ENCODE measurements at places on chromosomes 2 and 18.

- DNase-seq: no peak
Measured at GRCh38 chr2:57828221-57828620, 218.4 kb upstream of the VRK2 start.

DNA sequence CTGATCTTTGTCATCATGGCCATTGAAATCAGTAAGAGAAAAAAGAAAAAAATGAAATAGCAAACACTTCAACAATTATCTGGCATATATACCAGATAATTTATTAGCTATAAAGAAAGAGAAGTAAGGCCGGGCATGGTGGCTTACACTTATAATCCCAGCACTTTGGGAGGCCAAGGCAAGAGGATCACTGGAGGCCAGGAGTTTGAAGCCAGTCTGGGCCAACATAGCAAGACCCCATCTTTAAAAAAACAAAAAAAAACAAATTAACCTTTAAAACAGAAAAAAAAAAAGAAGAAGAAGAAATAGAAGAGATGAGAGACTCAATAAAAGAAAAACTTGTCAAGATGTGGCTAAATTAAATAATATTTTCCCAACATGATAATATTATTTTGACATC is 61.6 kb upstream of the TGIF1 start:
- DNase-seq: no peak

GRCh38 chr2:226478109-226478809 is 321.4 kb downstream of the IRS1 start:
- peak; percentile 89 for DNase-seq

DNA sequence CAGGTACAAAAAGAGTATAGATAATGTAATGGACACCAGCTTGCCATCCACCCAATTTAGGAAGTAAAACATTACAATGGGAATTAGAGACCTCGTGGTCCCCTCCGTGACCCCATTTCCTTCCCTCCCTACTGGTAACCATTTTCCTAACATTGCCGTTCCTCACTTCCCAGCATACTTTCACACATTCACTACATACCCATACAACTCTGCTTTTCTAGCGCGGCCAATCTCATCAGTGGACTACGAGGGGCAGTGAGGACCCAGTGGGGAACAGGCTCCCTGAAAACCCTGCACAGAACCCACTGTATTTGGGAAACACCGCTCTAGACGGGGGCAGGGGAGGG is 1.1 kb downstream of the ENOSF1 start:
- DNase-seq: no peak

GRCh38 chr2:26081556-26081955 is 47.7 kb downstream of the RAB10 start:
- no peak for DNase-seq

DNA sequence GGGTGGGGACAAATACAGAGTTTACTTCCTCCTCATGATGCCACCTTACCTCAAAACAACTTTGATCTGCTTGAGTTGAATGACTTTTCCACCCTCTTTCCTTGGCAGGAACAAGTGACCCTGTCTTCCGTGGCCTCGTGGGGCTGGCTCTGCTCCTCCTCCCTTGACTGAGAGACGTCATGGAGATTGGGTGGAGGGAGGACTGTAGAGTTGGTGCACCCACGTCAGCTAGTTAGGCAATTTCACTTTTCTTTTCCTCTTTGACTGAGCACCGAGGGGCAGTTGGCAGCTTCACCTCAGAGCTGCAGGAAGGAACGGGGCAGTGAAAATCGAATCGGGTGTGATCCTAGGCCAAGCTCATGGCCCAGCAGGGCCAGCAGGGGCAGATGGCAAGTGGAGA is at the start of gene SP140:
SP140 (plus strand) TSS at position 251 of the 400 bp plus-strand sequence; CDS start at position 360, 109 bp downstream.
- no peak for DNase-seq

DNA sequence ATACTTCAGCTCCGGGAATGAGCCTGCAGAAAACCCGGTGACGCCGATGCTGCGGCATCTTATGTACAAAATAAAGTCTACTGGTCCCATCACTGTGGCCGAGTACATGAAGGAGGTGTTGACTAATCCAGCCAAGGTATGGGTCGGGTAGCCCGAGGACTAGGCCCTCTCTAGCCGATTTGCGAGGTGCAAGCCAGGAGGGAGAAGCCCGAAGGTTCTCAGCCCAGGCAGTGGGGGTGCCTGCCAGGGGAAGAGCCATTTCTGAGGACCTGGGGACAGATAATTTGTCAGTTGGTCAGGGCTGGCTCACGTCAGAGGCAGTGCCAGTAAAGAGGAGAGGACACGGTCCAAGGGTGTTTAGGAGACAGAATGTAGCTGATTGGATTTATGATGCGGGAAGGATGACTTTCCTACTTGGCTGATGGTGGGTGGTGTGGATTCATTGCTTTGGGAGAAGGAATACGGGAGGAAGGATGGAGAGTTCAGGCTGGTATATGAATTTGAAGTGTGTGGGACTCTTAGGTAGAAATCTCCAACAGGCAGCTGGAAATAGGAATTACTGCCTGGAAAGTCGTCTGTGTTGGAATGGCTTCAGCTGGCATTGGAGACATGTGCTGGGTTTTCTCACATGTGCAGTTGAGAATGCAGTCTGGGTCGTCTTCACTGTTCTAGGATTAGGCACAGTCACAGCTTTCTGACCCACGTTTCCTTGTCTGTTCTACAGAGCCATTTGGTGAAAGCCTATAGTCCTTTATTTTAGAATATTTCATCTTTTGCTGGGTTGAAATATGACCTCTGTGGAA is 874 bp downstream of the NDUFAF7 start:
- peak; percentile 70 for DNase-seq

- DNase-seq: peak; percentile 14
Measured at GRCh38 chr2:71157124-71157793, 26.8 kb downstream of the MPHOSPH10 start.

- no peak for DNase-seq
Measured at GRCh38 chr2:116669782-116670181, 1144.7 kb upstream of the DDX18 start.

DNA sequence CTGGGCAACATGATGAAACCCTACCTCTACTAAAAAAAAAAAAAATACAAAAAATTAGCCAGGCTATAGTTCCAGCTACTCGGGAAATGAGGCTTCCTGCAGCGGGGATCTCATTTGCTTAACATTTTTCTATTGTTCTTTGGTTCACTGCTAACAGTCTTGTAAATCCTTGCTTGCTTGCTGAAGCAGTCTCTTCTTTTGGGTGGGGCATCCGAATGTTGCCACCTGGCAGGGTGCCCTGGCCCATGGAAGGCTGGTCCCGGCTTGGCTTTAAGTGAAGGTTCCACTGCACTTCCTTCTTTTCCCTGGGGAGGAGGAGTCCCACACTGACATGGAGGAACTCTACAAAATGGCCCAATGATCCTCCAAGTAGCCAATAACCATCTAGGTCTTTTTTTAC is 6.0 kb upstream of the ANKRD29 start:
- no peak for DNase-seq

DNA sequence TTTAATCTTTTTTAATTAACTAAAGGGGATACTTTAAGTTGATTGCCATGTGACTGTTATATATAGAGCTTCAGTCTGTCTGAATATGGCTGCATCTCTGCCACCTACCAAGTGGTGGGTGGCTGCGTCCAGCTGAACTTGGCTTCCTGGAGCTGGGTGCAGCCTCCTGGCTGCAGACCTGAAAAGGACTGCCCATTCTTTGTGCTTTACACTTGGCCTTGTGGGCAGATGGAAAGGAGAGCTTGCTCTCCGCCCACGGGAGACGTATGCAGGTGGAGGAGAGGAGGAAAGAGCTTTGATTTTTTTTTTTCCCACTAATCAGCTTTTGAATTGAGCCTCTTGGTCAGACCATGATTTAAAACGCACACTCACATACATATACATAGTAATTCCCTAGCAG is 34.7 kb downstream of the NCK2 start:
- DNase-seq: no peak

DNA sequence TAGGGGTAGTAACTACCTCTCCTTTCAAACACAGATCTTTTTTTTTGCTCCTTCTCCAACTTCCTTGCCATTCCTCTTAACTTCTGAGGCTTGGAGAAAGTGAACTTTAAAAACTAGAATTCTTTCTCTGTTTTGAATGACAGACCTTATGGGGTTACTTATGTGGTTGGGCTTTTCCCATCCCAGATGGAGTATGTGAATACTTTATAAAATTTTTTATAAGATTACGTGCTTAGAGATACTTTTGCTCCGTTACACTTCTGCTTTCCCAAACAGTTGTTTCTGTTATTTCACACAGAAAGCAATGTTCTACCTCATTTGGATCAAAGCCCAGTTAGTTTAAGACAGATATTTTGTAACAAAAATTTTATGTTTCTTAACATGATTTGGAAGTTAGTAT is 20.2 kb downstream of the GREB1L start:
- peak; percentile 48 for DNase-seq

GRCh38 chr2:127606625-127607398 is 39.1 kb upstream of the GPR17 start:
- DNase-seq: no peak

DNA sequence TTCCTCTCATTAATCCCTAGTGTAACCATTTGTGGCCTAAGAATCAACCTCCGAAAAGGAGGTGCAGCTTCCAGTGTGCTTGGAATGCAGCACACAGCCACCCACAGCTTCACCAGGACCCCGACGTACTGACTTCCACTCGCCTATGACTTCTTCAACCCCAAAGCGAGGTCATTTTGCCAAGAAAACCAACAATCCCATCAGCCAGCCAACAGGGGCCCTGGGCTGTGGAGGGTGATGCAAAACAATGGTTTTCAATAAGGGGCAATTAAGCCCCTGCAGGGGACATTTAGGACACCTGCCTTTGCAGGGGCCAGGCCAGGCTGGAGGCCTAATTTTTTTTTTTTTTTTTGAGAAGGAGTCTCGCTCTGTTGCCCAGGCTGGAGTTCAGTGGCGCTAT is 158.1 kb upstream of the SKOR2 start:
- DNase-seq: no peak

DNA sequence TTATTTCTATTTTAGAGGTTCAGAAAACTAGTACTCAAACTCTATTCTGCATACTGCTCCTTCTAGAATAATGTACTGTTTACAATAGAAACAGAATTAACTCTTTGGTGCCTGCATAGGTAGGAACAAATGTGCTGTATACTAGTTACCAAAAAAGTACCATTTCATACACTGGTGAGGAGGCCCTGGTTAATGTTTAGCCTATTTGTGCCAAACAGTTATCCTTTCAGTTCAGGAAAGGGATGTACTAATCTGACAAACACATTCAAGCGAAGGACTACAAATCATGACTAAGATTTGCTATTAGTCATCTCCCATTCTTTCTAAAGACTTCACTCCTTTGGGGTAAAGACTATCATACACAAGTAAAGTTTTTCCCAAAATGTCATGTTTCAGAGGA is 47.4 kb downstream of the EXOC6B start:
- DNase-seq: peak; percentile 22

- DNase-seq: peak; percentile 51
Measured at GRCh38 chr2:37766106-37766505, 94.7 kb upstream of the CDC42EP3 start.

GRCh38 chr2:99127981-99128380 is 13.5 kb upstream of the C2orf15 start:
- no peak for DNase-seq

DNA sequence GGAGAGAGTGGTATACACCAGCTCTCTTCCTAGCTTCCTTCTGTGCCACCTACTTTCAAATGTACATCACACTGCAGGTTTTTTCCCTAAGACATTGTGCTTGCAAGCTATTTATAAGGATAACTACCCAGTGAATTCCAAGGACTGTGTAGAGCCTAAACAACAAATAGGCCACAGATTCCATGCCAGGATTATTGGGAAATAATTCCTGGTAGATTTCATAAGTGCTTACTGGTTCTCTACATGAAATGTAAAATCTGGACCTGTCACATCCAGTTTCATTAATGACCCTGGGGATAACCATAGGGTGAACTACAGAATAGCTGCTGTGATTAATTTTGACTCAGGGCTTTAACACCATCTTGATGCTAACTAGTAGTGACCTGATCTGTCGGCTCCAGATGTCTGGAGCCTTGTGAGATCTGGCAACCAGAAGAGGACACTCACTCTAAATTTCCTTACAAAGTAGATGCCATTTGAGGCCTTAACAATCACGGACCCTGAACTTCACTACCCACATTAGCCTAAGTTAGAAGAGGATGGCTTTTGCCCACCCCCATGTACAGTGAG is 34.3 kb upstream of the LGALSL start:
- no peak for DNase-seq

DNA sequence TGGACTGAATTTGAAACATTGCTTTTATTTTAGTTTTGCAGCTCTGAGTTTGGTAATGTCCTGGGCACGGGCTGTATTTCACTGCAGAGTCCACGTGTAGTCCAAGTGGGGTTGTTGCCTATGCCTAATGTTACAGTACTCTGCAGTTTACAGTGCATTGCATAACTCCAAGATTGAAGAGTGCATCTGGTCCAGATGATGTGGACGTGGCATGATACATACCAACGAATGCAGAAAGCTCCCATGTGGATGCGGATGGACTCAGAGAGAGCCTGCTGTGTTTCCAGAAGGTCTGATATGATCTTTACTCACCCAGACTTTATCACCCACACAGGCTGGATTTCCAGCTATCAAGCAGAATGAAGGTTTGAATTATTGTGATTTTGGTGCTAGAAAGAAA is 44.4 kb upstream of the CCDC68 start:
- DNase-seq: peak; percentile 62

GRCh38 chr18:79466591-79466990 is 70.9 kb downstream of the NFATC1 start:
- no peak for DNase-seq

- DNase-seq: no peak
Measured at GRCh38 chr2:73022024-73022568, 49.4 kb downstream of the SFXN5 start.

DNA sequence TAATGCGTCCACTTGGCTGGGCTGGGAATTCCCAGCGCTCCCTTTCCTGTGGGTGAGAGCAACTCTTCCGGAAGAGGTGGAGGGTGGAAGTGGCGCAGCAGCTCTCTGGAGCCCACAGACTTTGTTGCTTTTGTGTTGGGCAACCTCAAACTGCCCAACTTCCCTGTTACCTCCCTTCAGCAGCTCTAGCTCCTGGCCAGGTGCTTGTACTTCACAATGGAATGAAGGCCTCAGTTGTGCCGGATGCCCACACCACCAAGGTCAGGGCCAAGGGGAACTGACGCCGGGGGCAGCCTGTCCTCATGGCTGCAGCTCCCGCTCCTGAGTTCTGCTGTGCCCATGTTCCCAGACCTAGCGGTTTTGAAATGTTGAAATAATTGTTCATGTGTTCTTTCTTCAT is 322.9 kb downstream of the GALR1 start:
- DNase-seq: no peak

DNA sequence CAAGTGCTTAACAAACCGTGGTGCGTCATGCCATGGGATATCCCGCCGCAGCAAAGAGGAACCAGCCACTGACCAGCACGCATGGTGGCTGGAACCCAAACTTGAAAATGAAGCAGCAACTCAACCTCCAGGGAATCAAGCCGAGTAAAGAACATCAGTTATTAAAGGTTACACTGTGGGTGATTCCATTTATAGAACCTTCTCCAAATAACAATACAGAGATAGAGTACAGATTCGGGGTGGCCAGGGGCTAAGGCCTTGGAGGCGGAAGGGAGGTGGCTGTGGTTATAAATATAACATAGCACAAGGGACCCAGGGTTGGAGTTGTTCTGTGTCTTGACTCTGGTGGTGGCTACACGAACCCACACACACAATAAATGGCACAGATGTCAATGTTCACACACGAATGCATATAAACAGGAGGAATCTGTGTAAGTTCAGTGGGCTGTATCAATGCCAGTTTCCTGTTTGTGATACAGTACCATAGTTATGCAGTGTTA is 123.1 kb downstream of the EIPR1 start:
- no peak for DNase-seq

Data from AG10803 (cell line).